T-helper 17 cell (primary cell): ENCODE measurements at places on chromosomes 4 and X. TPM values are rescaled to one million over a fixed set of nuclear protein-coding genes. Genes with fewer than 3 reads are reported as not detected.

Gene CTAG1B
- not detected for total RNA-seq

GRCh38 chr4:140839888-140840790 lies 84.0 kb upstream of the TBC1D9 start:
- DNase-seq, result no peak

DNA sequence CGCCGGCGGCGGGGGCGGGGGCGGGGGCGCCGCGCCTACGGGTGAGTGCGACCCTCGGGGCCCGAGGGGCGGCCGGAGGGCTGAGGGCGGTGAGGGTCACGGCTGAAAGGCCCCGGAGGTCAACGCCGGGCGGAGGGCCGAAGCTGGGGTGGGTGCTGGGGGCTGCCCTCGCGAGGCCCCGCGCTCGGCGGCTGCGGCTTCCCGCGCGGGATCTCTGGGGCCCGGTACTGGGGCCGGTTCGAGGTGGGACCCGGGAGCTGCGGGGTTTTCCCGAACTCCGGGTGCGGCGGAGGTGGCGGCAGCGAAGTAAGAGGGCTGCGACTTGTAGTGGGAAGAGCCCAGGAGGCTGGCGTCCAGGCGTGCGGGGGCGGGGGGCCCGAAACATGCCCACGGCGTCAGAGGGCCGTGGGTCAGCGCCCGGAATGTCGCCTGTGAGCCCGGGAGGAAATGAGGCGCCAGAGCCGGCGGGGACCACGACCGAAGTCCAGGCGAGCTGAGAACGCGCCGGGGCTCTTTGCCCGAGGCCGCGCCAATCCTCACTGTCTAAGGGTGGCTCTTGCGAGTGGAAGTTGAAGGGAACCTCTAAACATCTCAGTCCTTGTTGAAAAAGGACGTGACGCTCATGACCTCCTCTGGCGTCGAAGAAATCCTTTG lies 407 bp downstream of the IL13RA1 start:
- no peak for DNase-seq

- no peak for DNase-seq
Measured at GRCh38 chr4:147924604-147925412, 192.9 kb downstream of the ARHGAP10 start.

GRCh38 chrX:134883137-134883700 lies 107.6 kb upstream of the SMIM10 start:
- no peak for DNase-seq

GRCh38 chrX:104135677-104136076 lies 21.1 kb downstream of the SLC25A53 start:
- DNase-seq, result no peak

GRCh38 chr4:88138561-88138960 lies 19.9 kb downstream of the ABCG2 start:
- DNase-seq, result no peak

GRCh38 chr4:172628263-172628662 lies 540.3 kb upstream of the GALNT7 start:
- DNase-seq, result no peak

Gene STATH
- not detected for total RNA-seq

- DNase-seq, result no peak
Measured at GRCh38 chr4:93649828-93650227, 178.7 kb upstream of the ATOH1 start.

DNA sequence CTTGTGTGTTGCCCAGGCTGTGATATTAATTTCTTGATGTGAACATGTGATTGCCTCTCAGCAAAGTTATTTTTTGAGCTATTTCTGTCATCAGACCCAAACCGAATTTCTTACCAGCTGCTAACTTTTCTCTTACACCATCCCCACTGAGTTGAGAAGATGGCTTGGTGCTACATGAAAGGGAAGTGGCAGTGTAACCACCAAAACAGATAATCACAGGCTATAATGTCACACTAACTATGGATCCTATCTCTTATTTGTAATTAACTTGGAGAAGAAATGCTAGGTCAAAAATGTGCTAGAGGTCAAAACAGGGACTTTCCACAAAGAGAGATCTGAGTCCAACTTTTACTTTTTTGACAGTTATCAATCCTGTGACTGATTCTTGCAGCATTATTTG lies 43.8 kb downstream of the ELOVL6 start:
- no peak for DNase-seq

- no peak for DNase-seq
Measured at GRCh38 chr4:121061215-121061614, 11.1 kb downstream of the NDNF start.

Gene STARD8
- 0.94 TPM for total RNA-seq
